ENCODE measurements at places on chromosomes 1 and 21. TPM values are rescaled to one million over a fixed set of nuclear protein-coding genes. Genes with fewer than 3 reads are reported as not detected.

The TRIM33 gene
- 11.2 TPM for total RNA-seq

The LGR6 gene
- total RNA-seq = 0.74 TPM

The TTC3 gene
- total RNA-seq = 44.6 TPM

The CNN3 gene
- 59.2 TPM for total RNA-seq

The ACTA1 gene
- 0.18 TPM for total RNA-seq

The HDGF gene
- total RNA-seq = 455 TPM

The GPR37L1 gene
- total RNA-seq = 0.14 TPM

The CCDC185 gene
- total RNA-seq = not detected

The CDA gene
- 42.4 TPM for total RNA-seq

The NUDT4B gene
- 0.37 TPM for total RNA-seq

The CRYAA gene
- total RNA-seq = not detected

The CSF3R gene
- not detected for total RNA-seq

The ACBD3 gene
- total RNA-seq = 15.3 TPM

The NPPA gene
- not detected for total RNA-seq

The SLC45A1 gene
- 3.0 TPM for total RNA-seq

The IL19 gene
- total RNA-seq = not detected

The CD1E gene
- total RNA-seq = not detected

The C1orf185 gene
- total RNA-seq = not detected

The ANGPTL3 gene
- not detected for total RNA-seq

The KCNJ6 gene
- 2.8 TPM for total RNA-seq

The FAM131C gene
- 19.2 TPM for total RNA-seq

The CFHR1 gene
- total RNA-seq = 0.24 TPM

The MAN1C1 gene
- total RNA-seq = 0.09 TPM

The CD2 gene
- total RNA-seq = not detected

The NID1 gene
- 4.1 TPM for total RNA-seq

The FNBP1L gene
- total RNA-seq = 20.5 TPM
